Activated naive CD4-positive, alpha-beta T cell treated with anti-CD3 and anti-CD28 coated beads, Interleukin-2, amount 50 U/mL, for 72 hours (primary cell): ENCODE measurements at places on chromosomes 1 and 21. TPM values are rescaled to one million over a fixed set of nuclear protein-coding genes. Genes with fewer than 3 reads are reported as not detected.

GNAT2 gene
- not detected for total RNA-seq

TPTE gene
- total RNA-seq = not detected

KIF26B gene
- total RNA-seq = 0.25 TPM

CRP gene
- not detected for total RNA-seq

RXRG gene
- total RNA-seq = 0.11 TPM

SPATC1L gene
- total RNA-seq = 7.1 TPM

ERG gene
- total RNA-seq = not detected

OR14C36 gene
- not detected for total RNA-seq

RASAL2 gene
- not detected for total RNA-seq
